NCI-H526 treated with DMSO at 0.1 percent for 48 hours (cell line): ENCODE measurements at places on chromosomes 2 and 18.

DNA sequence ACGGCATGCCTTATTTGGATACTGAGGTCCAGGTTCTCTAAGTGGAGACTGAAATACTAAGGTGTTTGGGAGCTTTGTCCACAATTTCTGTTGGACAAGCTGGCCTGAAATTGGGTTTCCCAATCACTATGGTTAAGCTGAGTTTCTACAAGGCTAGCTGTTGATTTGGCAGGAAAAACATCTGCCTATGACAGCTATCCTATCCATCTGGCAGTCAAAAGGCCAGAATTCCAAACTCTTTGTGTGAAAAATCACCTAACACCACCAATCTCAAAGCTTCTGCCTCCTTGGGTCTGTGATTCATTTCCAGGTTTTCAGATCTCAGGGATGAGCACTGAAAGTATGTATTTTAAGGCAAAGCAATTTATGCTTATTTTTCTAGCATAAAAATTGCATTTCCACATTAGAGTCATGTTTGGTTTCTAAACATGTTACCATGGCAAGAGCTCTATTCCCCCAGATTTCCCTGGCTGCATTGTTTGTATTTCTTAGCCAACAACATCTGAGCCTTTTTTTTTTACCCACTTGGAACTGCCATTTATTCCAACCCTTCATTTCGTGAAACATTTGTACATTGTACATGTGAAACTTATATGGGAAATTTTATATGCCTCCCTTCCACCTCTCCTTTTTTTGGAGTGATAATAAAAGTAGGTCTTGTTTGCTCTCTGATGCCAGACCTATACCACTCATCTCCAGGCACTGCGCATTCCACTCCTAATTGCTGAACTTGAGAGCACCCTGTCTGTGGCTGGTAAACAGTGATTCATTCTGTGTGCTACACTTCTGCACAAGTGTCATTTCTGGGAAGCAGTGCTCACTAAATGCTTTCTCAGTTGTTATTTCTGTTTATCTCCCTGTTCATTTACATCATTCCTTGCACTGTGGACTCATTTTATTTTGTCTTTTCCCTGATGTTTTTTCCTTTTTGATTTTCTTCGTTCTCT is 15.9 kb upstream of the CCDC85A start:
- no peak for DNase-seq

- DNase-seq, result no peak
Observed at GRCh38 chr2:20099780-20100179, 48.4 kb upstream of the LAPTM4A start.

GRCh38 chr18:79864006-79864725 is 66.4 kb downstream of the KCNG2 start:
- DNase-seq, result no peak

DNA sequence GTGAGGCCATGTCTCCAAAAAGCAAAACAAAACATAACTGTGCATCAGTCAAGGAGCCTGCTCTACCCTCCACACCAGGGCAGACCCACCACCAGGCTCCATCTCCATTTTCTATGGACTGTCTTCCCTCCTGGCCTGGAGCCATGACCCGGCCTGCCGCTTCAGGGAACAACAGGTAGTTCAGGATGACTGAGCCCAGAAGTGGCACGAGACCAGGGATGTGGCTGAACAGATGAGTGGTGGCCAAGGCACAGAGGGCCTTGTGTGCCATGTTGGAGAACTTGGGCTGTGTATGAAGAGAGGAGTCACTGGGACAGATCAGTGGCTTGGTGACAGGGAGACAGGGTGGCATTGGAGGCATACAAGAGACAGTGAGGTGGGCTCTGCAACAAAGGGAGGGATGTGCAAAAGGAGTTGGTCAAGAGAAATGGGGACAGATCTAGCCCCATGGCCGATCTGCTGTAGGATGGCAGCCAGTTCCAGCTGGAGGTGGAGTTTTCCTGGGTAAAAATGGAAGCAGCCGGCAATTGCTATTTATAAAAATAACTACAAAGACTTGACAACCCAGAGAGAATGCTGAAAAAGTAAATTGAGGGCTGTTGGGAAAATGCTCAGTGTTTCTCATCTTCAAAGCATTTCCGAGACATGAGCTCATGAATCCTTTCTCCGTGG is 35.0 kb downstream of the TMEM177 start:
- DNase-seq, result no peak

GRCh38 chr18:51654488-51655326 is 457.2 kb upstream of the MEX3C start:
- DNase-seq, result no peak

- no peak for DNase-seq
Observed at GRCh38 chr2:105789745-105790460, 45.2 kb downstream of the NCK2 start.

GRCh38 chr2:168478206-168478605 is 22.1 kb downstream of the CERS6 start:
- DNase-seq, result no peak

- DNase-seq, result no peak
Observed at GRCh38 chr2:145002624-145003023, 482.7 kb upstream of the ZEB2 start.

DNA sequence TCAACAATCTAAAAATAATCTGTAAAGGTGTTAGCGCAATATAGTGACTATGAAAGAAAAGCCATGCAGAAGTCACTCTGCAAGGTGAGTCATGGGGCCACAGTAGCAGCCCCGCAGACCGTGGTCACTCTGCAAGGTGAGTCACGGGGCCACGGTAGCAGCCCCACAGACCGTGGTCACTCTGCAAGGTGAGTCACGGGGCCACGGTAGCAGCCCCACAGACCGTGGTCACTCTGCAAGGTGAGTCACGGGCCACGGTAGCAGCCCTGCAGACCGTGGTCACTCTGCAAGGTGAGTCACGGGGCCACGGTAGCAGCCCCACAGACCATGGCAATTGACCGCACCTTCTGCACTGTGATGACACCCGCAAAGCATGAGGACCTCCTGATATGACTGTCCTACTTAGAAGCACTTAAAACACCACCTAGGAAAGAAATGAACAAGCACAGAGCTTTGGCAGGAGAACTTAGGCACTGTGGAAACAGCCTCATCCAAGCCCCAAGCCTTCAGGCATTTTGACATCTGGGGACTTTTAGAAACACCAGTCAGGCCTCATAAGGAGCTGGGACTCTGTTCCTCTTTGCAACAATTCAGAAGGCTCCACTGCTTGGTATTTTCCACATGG is 70.1 kb downstream of the LDLRAD4 start:
- DNase-seq, result no peak

GRCh38 chr2:30752811-30753210 is 54.4 kb downstream of the CAPN13 start:
- no peak for DNase-seq

- no peak for DNase-seq
Observed at GRCh38 chr18:77981874-77982273, 732.2 kb downstream of the GALR1 start.

- DNase-seq, result no peak
Observed at GRCh38 chr2:1636791-1637415, 107.4 kb downstream of the PXDN start.

DNA sequence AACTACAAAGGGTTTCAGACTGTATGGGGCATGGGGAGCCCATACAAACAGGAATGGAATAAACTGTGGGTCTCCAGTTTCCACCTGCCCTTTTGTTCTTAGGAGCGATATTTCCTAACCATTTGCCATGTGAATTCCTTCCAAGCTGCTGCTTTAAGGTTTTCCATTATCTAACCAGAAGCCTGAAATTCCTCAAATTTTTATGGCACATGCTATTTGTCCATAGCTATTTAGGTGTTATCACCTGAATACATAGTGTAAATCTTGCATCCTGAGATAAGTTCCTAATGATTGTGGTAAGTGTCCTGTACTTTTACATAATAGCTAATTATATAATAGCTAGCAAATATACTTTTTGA is 17.4 kb upstream of the PAIP2B start:
- DNase-seq, result no peak

GRCh38 chr2:143469323-143469722 is 340.1 kb downstream of the ARHGAP15 start:
- DNase-seq, result no peak

DNA sequence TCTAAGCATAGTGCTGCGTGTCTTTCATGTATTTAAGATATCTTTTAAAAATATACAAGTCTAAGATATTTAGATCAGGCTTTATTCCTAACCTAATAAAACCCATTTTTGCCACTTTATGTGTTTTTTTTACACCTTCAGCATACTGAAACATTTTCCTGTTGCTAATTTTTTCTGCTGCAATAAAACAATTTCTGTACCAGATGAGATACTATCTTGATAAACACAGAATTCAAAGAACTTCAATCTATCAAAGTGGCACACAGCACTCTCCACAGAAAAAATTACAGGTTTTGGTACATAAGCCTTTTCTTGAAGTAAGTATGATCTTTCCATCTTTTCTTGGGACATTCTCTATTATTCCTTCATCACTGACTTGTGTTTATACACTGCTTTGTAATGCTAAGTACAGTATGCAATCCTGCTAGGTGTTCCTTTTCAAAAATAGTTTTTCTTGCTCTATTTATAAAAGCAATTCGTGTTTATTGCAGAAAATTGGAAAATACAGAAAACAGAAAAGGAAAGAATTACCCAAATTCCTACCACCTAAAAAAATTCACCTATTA is 16.2 kb downstream of the REV1 start:
- DNase-seq, result no peak

DNA sequence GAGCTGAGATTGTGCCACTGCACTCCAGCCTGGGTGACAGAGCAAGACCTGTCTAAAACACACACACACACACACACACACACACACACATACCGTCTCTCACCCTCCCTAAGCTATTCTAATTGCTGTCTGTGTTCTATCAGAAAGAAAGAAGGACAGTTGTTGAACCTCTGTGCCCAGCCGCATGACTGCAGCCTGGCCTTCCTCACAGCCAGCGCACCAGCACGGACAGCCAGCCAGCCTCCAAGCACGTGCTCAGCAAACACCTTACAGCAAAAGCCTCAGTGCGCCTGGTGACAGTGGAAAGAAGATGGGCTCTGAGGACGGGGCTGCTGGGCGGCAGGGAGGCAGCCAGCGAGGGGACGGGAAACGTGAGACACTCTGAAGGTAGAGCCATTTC is 58.0 kb downstream of the ZNF516 start:
- no peak for DNase-seq

GRCh38 chr2:88281302-88282217 is 111.4 kb downstream of the THNSL2 start:
- no peak for DNase-seq

DNA sequence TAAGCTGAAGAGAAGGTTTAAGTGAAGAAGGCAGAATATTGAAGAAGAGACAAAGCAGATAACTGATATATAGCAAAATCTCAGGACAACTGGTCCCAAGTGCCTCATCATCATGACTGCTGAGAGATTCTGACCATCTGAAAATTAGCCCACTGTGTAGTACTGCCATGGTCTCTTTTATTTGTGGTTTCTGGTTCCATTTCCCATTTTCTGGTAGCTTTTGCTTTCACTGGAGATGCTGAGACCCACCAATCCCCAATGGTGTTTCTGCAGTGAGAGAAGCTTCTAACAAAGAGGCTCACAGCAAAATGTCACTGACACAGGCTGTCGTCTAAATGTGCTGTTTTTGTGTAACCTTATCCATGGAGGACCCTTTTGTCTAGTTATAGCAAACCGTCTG is 79.5 kb downstream of the TMEM163 start:
- no peak for DNase-seq

DNA sequence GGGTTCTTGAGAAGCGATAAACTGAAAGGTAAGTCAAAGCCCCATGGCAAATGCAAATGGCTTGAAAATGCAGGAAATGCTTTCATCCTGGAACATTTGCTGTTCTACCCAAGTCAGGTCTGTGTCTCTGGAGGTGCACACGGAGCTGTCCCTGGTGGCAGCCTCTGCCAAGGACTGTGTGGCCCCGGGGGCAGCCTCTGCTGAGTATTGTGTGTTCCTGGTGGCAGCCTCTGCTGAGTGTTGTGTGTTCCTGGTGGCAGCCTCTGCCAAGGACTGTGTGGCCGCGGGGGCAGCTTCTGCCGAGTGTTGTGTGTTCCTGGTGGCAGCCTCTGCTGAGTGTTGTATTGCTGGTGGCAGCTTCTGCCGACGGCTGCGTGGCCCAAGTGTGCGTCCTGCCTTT is 135.6 kb upstream of the ALKAL2 start:
- no peak for DNase-seq

GRCh38 chr2:67135208-67135607 is 261.9 kb upstream of the ETAA1 start:
- no peak for DNase-seq

DNA sequence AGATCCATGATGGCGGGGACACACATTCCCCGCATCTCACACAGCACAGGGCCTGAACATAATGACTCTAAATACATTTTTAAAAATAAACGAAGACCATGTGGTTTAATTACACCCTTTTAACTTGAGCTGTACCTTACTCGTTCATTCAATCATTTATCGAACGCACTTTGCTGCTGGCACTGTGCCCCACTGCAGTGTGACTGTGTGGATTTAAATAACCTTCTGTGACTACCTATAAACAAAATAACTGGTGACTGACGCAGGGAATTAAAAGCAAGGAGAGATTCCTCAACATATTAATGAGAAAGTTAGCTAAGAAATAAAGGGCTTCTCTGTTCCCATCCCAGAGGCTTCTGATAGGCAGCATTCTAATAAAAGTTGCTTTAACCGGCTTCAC is 10.9 kb upstream of the FZD7 start:
- DNase-seq, result no peak

GRCh38 chr18:48905513-48905912 is 45.3 kb downstream of the SMAD7 start:
- DNase-seq, result no peak

DNA sequence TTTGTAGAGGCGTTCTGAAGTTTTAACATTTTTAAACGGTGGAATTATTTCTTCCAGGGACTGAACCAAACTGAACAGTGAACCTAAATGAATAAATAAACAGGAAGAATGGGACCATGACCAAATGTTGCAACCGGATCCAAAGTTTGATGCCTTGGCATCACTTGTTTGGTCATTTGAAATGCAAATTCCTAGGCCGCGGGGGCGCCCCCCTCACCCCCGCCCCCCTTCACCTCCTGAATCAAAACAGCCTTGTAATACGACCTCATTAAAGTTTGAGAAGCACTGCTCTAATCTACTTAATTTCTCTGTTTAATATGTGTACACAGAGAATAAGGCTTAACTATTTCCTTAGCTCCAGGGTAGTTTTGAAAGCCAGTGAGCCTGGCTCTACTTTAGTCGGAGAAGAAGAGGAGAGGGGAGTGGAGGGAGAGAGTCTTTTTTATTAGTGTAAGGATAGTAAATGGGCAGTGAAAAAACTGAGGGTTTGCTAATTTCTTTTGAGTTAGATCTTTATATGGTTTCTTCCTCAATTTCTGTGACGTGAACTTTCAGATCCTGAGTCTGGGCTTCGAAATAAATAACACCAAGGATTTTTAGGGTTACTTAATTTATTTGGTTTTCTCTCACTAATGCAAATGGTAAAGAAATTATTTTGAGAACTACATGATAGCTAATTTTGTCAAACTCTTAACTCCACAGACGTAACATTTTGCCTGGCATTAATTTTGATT is 5.7 kb downstream of the C2orf80 start:
- peak; percentile 35 for DNase-seq
